ENCODE measurements at places on chromosomes 5 and 9.

DNA sequence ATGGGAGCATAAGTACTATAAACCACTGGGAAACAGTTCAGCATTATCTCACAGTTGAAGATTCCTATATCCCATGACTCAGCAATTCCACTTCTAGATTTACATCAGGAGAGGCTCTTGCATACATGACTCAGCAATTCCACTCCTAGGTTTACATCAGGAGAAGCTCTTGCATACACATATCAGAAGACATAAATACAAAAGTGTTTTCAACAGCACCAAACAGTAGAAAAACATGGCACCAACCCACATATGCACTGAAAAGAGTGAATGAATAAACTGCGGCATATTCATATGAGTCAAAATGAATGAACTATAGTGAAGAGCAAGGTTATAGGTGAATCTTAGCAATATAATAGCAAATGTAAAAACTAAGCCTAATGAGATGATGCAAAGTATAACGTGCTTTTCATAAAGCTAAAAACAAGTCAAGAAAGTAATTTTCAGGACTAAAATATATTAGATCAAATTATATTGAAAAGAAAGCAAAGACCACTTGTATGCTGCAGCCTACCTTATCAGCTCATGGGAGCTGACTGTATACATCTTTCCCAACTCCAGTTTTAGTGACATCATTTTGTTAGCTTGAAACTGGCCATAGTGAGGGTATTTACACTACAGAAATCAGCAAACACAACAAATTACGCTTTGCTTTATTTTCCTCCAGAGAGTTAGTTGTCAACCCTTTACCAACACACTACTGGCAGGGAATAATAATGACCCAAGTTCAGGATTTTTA is 95.8 kb downstream of the ANKRD18B start:
- DNase-seq: no peak

- DNase-seq: no peak
Observed at GRCh38 chr5:5062525-5063302, 77.4 kb upstream of the ADAMTS16 start.

- no peak for DNase-seq
Observed at GRCh38 chr5:134913254-134913653, 8.3 kb downstream of the PCBD2 start.

- peak; percentile 71 for DNase-seq
Observed at GRCh38 chr9:127955294-127956015, 17.8 kb upstream of the DPM2 start.

DNA sequence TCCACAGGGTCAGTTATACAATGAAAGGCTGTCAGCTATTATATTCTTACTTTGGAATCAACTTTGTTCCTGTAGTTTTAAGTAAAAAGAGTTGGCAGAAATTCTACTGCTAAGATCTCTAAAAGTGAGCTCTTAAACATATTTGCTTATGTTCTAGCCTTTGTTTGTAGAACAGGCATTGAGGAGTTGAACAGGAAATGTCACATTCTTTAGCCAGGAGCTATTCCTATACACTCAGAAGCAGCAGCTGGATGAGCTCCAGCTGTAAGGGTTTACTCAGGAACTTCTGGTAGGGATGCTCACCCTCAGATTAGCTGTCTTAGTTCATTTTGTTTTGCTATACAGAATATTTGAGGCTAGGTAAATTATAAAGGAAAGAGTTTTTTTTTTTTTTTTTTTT is 22.4 kb upstream of the SPINK14 start:
- no peak for DNase-seq

DNA sequence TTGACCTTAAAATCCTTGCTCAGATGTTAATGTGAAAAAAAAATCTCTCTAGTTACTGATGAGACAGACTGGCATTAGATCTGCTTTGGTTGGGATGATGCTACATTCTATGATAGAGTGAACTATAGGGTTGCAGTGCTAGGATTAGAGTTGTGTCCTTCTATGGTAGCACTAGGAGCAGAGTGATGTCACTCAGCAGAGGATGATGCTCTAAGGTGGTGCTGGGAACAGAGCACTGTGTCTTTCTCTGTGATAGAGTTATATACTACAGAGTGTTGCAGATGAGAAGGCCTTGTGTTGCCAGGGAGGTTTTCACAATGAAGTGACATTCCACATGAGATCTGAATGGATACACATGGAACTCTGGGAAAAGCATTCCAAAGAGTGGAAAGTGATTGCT is 462.3 kb downstream of the CDH12 start:
- DNase-seq: no peak

DNA sequence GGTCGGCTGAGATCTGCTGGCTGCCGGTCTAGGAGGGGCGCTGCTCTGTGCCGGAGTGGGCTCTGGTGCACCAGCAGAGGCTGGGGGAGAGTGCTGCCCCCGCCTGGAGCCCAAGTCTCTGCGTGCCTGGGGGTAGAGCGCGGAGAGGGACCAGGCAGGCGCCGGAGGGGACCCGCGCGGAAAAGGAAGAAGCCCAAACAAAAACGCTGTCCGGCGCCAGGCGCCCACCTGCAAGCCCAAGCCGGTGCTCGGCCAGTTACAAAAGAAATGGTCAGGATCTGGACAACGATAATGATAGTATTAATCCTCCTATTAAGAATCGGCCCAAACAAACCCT is 571 bp upstream of the S1PR3 start:
- DNase-seq: no peak

- DNase-seq: no peak
Observed at GRCh38 chr5:78837836-78838235, 147.3 kb downstream of the ARSB start.

GRCh38 chr9:6382681-6383080 is 30.3 kb upstream of the UHRF2 start:
- DNase-seq: no peak

- DNase-seq: no peak
Observed at GRCh38 chr9:35195683-35196082, 33.9 kb downstream of the UNC13B start.

GRCh38 chr9:116716438-116716837 is 29.3 kb downstream of the TRIM32 start:
- DNase-seq: no peak

DNA sequence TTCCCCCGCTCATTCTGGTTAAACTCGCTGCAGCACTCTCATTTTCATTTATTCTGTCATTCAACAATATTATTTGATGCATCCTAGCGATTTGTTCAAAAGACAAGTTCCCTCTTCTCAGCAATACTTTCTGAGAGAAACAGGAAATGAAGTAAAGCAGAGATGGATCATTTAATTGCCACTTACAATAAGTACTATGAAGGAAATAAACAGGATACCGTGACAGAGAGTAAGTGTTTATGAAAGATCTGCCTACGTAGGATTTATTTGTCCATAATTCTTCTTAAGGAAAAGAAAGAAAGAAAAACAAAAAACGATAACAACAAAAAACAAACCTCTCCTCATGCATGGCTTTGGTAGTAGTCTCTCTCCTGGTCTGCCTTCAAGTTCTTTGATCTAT is 406.8 kb upstream of the ZNF608 start:
- DNase-seq: no peak

DNA sequence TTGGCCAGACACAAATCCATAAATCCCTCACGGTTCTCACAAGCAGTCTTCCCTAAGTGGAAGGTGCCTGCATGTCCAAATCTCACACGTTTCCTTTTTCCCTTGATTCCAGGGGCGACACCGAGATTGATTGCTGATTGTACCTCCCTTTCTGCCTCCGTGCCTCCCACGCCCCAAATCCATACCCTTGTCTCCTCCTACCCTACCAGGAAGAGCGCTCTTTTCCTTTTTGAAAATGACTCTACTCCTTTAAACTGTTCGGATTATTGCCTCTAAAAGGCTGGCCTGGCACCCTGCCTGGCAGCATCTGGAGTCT is 4.5 kb downstream of the STC2 start:
- no peak for DNase-seq

DNA sequence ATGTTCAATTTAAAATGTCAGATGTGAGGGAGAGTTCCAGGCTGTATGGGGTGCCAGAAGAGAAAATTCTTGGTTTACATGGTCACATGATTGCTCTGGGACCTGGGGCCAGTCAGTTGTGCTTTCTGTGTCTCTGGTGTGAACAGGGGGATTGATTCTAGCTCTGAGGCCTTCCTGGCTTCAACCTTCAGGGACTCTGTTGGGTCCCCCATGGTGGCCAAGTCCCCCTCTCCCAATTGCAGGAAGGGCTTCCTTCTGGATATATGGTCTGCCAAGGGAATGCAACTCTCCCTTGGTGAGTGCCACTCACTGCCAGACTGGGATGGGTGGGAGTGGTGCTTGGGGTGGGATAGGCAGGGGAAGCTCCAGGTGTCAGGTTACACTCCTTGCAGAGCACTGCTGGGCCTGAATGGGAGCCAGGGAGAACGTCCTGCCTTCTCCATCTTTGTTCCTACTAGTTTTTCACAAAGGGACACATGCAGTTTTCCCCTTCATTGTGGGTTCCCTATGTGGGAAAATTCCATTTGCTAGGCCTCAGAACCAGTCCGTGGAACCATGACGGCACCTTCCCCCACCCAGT is 153.2 kb downstream of the MELK start:
- no peak for DNase-seq

DNA sequence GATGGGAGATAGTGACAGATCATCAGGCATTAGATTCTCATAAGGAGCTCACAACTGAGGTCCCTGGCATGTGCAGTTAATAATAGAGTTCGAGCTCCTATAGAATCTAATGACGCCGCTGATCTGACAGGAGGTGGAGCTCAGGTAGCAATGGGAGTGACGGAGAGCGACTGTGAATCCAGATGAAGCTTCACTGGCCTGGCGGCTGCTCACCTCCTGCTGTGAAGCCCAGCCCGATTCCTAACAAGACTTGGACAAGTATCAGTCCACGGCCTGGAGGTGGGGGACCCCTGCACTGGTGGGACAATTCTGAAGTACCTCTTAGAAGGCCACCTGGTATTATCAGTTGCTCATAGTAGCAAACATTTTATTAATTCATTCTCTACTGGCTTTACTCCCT is 377.9 kb upstream of the ITGA1 start:
- DNase-seq: no peak

GRCh38 chr9:94944626-94945025 is 218.1 kb downstream of the AOPEP start:
- DNase-seq: no peak

GRCh38 chr5:69450116-69450515 is 35.2 kb downstream of the MARVELD2 start:
- DNase-seq: no peak

- no peak for DNase-seq
Observed at GRCh38 chr5:140633501-140633900, 526 bp upstream of the CD14 start.

- no peak for DNase-seq
Observed at GRCh38 chr9:20297646-20298084, 324.6 kb downstream of the MLLT3 start.

DNA sequence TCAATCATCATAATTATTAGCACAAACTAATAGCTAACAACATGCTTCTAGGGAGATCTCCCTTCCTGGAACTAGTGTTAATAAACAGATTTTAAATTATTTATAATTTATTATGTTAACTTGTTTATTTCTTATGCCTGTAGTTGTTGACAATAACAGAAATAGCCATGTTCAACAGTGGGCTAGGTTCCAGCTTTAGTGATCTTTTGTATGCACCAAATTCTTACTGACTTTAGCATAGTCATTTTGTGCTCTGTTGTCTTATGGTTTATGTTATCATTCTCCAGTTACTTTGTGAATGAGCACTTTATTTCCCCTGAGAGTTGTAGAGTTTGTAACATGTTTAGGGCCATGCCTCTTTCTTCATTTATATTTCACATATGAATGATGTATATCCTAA is 70.6 kb downstream of the TMEM252 start:
- DNase-seq: no peak

GRCh38 chr9:34650816-34651215 is 1.2 kb upstream of the IL11RA start:
- DNase-seq: no peak

GRCh38 chr5:103582364-103582763 is 19.8 kb upstream of the NUDT12 start:
- no peak for DNase-seq

DNA sequence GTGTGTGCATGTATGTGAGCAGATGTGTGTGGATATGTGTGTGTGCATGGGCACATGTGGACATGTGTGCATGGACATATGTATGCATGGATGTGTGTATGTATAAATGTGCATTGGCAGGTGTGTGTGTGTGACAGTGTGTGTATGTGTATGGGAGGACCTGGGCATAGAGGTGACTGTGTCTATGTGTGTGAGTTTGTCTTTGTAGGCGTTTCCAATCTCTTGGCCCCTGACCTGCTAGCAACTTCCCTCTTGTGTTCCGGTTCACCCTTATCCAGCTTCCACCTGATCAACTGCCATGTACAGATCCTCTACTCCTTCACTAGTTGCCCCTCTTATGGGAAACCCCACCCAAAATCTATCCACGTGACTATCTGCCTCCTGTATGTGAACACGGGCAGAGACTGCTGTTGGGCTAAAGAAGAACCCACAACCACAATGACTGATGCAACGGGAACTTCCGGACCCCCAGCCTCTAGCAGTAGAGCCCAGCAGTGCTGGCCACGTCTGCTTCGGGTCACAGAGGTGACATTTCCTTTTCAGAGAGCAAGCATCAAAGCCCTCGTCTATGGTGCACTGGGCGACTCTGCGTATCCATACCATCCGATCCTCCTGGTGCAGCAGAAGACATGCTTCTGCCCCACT is 24.9 kb upstream of the GADD45G start:
- DNase-seq: no peak

GRCh38 chr5:56128113-56128512 is 105.0 kb downstream of the ANKRD55 start:
- DNase-seq: no peak

DNA sequence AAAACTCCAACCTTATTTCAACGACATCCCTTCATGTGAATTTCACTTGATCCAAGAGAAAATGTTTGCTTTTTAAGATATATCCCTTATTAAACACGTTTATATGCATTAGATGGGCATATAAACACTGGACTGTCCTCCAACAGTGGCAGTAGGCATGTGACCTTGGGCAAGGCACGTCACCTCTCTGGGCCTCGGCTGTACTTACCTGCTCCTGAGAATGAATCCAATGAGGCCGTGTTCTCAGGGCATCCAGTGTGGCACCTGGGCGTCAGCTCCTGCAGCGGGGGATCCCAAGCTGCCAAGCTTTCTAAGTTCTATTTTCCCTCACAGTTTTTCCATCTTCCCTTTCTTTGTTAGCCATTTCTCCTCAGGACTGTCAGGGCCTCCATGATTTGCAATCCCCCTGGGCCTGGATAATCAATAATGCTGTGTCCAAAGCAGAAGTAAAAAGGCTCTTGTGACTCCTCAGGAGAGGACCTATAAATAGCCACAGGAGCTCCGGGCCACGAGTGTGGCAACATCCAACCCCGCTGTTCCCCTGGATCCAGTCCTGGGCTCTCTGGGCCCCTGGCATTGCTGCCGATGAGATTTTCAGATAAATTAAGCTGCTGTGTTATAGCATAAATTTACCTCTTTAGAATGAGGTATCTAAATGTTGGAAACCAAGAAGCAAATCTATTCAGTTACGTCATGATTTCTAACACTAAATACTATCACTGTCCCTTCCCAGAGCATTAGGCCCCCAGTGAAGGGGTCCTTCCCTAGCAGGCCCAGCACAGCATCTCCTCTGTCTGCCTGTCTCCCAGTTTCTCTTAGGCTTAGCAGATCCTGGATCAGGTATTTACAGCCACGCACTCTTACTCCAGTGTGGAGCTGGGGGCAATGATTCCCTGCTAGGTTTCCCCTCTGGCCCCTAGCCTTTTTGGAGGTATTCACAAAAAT is 76.8 kb downstream of the PTPN3 start:
- DNase-seq: no peak

Data from activated CD4-positive, CD25-positive, alpha-beta regulatory T cell treated with anti-CD3 and anti-CD28 coated beads, Interleukin-2, amount 50 U/mL, for 16 hours (primary cell).